Kidney epithelial cell (primary cell): ENCODE measurements at places on chromosomes 12 and 14.
A peak's percentile ranks its signal among the peaks of the same experiment; 100 is the strongest.

DNA sequence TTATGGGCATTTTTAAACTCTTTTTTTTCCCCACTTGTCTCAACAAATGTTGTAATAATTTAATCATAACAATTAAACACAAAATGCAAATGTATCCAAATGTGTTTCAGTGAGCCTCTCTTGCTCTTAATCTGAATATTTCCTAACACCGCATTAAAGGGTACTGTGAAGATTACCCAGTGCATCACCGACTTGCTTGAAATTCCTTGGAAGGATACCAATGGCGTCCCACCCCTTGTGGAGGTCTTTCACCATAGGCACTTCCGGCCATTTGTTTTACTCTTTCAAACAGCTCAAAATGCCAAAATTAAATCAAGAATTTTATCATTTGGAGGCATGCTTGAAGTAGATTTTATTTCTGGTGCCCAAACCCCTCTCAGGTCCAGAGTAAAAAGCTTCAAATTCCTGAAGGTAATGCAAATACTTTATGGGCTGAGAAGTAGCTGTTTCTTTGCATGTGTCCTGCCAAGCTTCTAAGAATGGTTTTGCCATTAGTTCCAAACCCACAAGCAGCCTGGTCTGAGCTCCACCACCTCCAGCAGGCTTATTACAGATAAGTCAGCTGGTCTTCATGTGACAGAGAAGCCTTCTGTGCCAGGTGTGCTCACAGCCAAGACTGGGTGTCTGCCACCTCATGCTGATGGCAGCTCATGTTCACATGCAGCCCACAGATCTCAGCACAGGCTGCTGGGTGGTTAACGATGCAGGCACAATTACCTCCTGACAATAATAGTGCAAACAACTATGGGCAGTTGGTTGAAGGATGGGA is 16.4 kb upstream of the NUDT4 start:
- peak; percentile 91 for DNase-seq

- no peak for DNase-seq
Measured at GRCh38 chr12:110619534-110619953, 5.6 kb downstream of the TCTN1 start.

DNA sequence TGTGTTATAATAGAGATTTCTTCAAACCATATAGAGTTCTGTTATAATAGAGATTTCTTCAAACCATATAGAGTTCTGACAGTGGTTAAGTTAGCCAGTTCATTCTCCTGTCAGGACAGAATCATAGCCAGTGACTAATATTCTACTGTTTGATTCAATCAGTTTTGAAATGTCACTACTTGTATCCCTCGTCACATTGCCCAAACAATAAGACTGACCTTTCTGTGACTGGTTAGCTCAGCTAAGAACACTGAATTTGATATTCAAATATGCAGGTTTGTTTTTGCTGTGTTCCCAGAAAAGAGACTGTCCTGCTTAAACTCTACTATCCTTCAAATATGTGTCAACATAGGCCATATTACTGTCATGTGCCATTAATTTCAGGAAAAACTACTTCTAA is 74.4 kb downstream of the ALG10B start:
- no peak for DNase-seq

- no peak for DNase-seq
Measured at GRCh38 chr14:35303149-35303935, 11.2 kb downstream of the PSMA6 start.

- DNase-seq, result peak; percentile 67
Measured at GRCh38 chr12:20451761-20452160, 83.4 kb downstream of the PDE3A start.

- DNase-seq, result no peak
Measured at GRCh38 chr14:21509432-21510143, 1.6 kb downstream of the METTL3 start.

DNA sequence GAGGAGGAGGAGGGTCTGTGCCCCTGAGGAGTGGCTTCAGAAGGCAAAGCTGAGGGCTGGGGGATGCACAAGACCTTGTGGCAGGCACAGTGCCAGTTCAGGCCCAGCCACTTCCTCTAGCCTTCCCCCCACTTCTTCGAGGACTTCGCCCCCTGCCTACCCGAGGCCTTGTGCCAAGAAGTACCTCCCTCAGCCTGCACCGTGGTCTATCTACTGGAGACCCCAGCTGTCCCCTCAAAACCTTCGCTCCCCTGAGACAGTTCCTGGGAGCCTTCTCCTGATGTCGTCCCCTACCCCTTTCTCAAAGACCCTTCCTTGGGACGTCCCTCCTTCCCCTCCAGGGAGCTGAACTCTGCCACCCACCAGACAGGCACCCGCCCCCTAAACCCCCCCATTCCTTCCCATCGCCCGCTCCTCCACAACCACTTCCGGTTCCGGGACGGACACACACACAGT is 604 bp downstream of the ZNF384 start:
- DNase-seq, result no peak

DNA sequence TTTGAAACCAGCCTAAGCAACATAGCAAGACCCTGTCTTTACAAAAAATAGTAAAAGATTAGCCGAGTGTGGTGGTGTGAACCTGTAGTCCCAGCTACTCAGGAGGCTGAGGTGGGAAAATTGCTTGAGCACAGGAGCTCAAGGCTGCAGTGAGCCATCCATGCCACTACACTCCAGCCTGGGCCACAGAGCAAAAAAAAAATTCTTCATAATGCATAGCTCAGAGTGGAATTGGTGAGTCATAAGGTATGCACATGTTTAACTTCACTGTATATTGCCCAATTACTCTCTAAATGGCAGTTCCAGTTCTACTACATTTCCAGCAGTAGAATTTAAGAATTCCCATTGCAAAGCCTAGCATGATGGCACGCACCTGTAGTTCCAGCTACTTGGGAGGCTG is 26.8 kb upstream of the CLIP1 start:
- peak; percentile 42 for DNase-seq

- no peak for DNase-seq
Measured at GRCh38 chr14:51592836-51593235, 58.9 kb upstream of the FRMD6 start.

- DNase-seq, result no peak
Measured at GRCh38 chr14:53531156-53531555, 378.0 kb upstream of the DDHD1 start.

- no peak for DNase-seq
Measured at GRCh38 chr12:133225527-133225926, 10.2 kb downstream of the ANHX start.

- no peak for DNase-seq
Measured at GRCh38 chr14:100104523-100105300, 39.5 kb downstream of the EVL start.

DNA sequence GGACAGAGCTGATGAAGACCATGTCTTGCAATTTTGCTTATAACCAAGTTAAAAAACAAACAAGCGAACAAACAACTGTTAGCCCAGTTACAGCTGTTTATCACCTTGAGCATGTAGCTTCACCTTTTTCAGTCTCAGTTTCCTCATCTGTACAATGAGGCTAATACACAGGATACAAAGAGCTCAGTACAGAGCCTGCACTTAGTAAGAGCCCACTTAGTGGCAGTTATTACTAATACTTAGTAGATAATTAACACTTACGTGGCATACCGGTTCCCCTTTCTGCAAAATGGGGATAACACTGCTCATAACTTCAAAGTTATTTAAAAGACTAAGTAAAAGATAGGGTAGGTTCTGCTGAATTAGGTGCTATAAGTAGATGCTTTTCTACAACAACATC is 228.0 kb downstream of the MON2 start:
- DNase-seq, result no peak

- DNase-seq, result no peak
Measured at GRCh38 chr12:91866566-91866965, 279.1 kb downstream of the BTG1 start.

GRCh38 chr12:51949342-51950030 is 2.0 kb upstream of the ACVR1B start:
- DNase-seq, result no peak
